Thyroid gland (tissue), 4 donors: ENCODE measurements at places on chromosomes 16 and 17. TPM values are rescaled to one million over a fixed set of nuclear protein-coding genes. Genes with fewer than 3 reads are reported as not detected.

DNA sequence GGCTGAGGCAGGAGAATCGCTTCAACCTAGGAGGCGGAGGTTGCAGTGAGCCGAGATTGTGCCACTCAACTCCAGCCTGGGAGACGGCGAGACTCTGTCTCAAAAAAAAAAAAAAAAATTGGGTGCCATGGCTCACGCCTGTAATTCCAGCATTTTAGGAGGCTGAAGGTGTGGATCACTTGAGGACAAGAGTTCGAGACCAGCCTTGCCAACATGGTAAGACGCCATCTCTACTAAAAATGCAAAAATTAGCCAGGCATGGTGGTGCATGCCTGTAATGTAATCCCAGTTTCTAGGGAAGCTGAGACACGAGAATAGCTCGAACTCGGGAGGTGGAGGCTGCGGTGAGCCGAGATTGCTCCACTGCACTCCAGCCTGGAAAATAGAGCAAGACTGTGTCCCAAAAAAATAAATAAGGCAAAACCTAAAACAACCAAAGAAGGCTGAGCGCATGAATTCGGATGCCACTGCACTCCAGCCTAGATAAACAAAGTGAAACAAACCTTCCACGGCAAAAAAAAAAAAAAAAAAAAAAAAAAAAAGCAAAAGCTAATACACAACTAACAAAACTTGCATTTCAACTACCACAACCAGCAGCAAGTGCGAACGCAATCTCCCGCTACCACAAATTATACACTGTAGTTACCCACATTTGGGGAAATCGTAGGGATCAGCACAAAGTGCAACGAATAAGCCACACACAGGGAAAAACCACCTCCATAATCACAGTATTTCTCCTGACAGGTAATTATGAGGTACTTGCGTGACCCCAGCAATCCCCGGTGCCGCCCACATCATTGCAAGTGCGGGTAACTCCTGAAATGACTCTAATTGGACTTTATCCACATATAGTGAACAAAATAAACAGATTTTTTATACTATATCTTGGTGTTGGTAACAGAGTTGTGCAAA is 25.6 kb downstream of the TEX14 start:
- no peak for DNase-seq

DNA sequence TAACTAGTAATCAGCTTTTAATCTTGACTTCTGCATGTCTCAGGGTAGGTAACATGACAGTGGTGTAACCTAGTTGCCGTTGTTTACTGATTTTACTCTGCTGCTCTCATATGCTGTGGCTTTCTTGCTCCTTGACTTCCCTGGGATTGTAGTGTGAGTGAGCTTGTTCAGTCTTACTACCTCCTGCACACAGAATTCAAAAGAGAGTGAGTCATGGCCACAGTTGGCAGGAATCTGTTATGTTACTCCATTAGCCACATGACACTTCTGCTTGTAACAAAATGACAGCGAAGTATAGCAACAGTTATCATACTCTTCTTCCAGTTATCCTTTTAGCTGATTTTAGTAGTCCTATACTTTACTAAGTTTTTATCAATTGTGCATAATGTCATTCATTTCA is 18.8 kb downstream of the TNRC6A start:
- peak; percentile 35 for DNase-seq

DNA sequence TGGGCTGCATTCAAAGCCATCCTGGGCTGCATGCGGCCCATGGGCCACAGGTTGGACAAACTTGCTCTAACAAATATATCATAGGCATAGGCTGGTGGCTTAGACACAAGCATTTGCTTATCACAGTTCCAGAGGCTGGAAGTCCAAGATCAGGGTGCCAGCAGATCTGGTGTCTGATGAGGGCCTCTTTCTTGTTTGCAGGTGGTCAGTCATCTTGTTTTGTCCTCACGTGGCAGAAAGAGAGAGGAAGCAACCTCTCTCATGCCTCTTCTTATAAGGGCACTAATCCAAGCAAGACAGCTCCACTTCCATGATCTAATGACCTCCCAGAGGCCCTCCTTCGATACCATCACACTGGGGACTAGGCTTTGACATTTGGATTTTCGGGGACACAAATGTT is 238.7 kb upstream of the TNRC6C start:
- DNase-seq: no peak

DNA sequence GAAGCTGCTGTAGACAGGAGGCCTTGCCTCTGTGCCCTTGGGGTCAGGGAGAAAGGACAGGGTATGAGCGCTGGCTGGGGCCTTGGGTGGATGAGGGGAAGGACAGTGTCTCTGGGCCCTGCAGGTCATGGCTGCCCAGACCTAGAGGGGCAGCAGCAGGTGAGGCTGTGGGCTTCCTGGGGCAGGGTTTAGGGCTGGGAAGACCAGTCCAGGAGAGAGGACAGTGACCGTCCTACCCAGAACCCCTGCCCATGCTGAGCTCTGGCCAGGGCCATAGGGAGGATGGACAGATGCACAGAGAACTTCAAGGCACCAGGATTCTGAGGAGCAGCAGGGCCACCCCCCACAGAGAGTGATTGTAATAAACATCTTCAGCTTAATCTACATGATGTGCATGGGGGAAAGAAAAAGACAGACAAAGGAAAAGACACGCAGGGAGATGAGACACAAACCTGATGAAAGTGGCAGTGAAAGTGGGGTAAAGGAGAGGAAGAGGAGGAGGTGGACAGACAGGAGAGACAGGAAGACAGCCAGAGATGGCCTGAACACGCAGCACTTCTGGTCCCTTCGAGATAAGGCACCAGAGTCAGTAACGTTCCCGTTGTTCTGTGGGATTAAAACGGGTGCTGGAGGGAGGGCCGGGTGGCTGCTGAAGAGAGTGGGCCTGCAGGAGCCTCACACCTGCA is 17.5 kb downstream of the FLOT2 start:
- DNase-seq: no peak

GRCh38 chr17:73645050-73645871 is 1.0 kb upstream of the SDK2 start:
- peak; percentile 56 for DNase-seq

- DNase-seq: no peak
Observed at GRCh38 chr17:67575325-67575724, 142.4 kb upstream of the NOL11 start.

DNA sequence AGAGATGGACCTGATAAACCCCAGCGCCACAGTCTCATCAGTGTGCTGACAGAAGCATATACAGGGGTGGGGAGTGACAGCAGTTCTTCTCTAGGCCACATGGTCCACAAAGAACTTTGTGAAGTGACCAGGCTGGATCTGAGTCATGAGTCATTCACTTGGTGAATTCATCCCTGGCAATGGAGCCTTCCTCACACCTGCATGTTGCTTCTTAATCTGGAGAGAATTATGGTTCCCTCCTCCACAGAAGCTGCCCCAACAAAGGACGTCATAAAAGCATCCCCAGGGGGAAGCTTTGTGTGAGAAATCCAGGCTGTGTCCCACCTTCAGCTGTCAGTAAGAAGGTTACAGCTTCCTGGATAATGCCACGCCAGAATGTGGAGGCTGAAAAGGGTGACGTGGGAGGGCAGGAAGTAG is 215.6 kb upstream of the MAF start:
- no peak for DNase-seq

DNA sequence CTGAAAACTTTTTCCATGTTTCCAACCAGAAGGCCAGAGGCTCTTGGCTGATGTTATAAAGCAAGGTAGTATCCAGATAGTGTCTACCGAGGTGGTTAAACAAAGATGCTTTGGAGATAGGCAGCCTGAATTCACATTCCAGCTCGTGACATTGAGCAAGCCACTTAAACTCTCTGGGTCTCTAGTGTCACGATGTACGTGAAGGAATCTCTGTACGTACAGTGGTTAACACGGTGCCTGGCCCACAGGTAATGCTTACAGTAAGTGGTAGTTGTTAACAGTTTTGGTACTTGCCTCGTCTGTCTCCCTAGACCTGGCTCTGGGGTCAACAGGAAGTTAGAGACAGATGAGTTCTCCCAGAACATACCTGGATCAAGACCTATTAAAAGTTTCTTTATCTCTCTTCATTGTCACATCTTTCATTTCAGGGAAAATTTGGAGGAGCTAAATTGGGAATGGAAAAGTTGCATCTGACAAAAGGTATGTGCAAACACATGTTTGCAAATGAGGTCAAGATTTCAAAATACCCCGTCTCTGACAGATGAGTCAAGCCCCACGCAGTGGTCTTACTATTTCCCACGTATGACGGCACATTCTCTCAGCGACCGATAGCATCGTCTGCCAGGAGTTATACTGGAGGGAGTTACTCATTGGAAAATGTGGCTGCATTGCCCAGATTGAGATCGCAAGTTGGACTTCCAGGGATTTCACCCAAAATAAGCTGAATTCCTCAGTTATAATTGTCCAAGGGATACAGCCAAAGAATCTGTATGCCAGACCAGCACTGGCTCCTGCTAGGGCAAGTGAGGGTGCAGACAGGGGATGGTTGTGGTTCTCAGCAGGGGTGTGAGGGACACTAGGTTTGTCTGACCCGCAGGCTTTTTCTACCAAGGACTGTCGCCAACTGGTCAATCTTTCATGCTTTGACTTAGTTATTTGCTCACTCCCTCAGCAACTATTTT is 18.9 kb upstream of the MYH10 start:
- no peak for DNase-seq

- peak; percentile 49 for DNase-seq
Observed at GRCh38 chr17:61837175-61838051, 25.9 kb downstream of the BRIP1 start.

DNA sequence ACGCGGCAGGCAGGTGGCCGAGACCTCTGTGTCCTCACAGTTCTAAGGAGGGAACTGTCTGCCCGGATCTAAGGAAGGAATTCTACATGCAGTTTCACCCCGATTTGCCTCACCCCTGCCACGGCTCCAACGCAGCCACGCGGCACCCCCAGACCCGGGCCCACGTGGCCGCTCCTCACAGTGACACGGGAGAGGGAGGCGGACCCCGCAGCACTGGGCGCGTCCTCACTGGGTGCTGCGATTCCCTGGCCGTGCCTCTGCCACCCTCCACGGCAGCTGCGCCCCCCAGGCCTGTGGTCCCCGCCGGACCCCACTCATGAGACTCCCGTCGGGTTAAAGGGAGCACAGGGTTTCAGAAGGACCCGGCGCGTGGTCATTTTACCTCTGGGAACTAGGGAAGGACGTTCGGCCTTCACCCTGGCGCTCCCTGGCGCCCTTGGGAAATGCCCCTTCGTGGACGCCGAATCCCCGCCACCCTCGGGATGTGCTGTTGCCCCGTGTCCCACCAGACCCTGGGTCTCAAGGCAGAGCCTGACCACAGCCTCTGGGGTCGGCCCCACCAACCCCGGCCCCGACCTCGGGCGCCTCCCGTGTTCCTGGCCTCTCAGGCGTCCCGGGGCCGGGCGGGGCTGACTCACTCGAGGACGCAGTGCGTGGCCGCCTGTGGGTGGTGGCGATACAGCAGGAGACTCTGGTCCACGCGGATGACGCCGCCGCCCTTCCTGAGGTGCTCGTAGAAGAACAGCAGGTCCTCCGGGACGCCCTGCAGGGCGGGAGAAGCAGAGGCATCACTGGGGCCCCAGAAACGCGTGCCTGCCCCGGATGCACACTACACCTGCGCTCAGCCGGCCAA is 118.8 kb upstream of the METRNL start:
- DNase-seq: peak; percentile 2

DNA sequence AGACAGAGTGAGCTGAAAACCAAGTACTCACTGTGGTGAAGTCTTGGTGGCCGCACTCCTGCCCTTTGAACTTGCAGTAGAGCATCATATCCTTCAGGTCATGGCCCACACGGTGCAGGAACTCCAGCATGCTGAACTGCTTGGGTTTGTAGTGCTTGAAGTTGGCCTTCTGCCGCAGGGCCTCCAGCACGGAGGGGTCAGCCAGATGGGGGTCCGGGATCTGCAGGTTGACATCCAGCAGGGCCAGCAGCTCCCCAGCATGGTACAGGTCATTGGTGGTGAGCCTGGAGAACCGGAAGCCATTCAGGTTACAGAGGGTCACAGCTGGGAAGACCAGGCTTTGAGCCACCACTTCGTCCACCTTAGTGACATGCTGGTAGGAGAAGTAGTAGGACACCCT is 99.1 kb upstream of the CCL2 start:
- DNase-seq: no peak

DNA sequence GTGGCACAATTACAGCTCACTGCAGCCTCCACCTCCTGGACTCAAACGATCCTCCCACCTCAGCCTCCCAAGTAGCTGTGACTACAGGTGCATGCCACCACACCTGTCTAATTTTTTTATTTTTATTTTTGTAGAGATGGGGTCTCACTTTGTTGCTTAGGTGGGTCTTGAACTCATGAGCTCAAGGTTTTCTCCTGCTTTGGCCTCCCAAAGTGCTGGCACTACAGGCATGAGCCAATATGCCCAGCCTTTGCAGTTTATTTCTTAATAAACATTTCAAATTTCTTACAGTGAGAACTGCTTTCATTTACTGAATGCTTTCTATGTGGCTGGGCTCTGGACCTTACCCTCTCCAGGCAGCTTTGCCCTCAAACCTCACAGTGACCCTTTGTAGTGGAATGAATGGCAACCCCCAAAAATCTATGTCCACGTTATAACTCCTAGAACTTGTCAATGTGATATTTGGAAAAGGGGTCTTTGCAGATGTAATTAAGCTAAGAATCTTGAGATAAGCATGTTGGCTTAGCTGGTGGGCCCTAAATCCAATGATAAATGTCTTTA is 1.6 kb upstream of the TNP2 start:
- no peak for DNase-seq

DNA sequence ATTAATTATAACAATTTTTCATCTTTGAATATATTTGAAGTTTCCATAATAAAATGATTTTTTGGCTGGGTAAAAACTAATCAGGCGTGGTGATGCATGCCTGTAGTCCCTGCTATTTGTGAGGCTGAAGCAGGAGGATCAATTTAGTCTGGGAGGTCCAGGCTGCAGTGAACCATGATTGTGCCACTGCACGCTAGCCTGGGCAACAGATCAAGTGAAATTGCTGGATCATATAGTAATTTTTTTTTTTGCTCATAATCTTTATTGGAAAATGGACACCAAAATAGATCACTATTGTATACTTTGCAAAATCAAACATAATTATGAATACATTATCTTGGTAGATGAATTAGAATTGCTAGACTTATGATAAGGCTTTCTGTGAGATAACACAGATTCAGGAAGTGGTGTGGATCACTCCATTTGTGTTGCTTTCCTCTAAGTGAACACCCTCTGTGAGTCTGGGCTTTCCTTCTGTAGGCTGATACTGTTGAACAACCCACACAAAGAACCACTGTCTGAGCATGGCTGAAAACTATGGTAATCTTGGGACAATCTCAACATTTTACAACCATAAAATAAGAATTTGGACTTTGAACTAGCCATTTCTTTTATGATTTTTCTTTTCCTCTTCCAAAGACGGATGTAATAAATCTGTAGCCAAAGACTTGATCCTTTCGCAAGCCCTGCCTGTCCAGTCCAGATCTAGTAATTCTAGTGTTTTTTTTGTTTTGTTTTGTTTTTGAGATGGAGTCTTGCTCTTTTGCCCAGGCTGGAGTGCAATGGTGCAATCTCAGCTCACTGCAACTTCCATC is 5.6 kb upstream of the ST3GAL2 start:
- DNase-seq: no peak

- no peak for DNase-seq
Observed at GRCh38 chr16:22098405-22099255, 6.3 kb downstream of the VWA3A start.

- DNase-seq: no peak
Observed at GRCh38 chr16:57527610-57528360, 8.6 kb downstream of the CCDC102A start.

TIGD7 gene
- total RNA-seq: 13.2 TPM

KLHL36 gene
- total RNA-seq: 69.6 TPM

ARL5C gene
- not detected for total RNA-seq

SLC52A1 gene
- total RNA-seq: not detected

PEMT gene
- total RNA-seq: 52.5 TPM

ALOX12B gene
- total RNA-seq: not detected

MPO gene
- not detected for total RNA-seq

SPATA32 gene
- not detected for total RNA-seq

FOXL1 gene
- total RNA-seq: 0.75 TPM

MT4 gene
- total RNA-seq: not detected

SKAP1 gene
- 0.94 TPM for total RNA-seq
